ENCODE measurements at places on chromosomes 2 and 18.

DNA sequence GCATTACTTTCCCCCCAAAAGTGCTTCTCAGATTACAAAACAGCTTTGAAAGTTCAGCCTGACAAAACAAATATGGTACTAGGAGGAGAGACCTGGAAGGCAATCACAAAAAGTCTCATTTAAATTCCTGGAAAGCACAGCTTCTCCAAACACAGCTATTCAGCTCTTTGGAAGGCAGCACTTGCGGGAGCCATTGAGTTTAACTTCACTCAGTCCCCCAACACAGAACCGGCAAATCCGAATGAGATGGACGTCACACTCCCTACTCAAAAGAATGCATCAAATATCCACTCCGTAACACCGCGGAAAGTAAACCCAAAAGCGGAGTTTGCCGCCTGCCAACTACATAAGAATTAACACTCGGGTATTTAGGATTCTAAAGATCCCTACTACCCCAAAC, 638 bp downstream of the ST6GAL2 start:
- DNase-seq, result no peak

DNA sequence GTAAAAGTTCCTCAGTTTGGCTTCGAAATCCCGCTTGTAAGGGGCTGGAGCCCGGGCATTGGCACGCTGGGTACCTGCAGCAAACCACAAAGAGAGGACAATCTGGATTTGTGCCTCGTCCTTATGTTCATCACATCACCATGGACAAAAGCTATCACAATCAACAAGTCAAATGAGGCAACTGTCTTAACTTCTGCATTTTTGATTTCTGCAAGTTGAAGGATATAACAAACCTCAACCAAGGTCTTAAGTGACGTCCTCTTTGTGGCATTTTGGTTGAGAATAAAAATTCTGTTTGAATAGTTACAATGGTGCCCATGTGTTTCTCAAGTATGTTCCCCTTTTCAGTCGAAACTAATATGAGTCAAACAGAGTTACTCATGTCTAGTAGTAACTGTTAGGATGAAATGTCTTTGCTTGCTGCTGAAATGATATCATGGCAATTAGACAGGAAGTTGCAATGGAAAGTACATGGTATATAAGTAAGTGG, 70.8 kb upstream of the STK17B start:
- no peak for DNase-seq

DNA sequence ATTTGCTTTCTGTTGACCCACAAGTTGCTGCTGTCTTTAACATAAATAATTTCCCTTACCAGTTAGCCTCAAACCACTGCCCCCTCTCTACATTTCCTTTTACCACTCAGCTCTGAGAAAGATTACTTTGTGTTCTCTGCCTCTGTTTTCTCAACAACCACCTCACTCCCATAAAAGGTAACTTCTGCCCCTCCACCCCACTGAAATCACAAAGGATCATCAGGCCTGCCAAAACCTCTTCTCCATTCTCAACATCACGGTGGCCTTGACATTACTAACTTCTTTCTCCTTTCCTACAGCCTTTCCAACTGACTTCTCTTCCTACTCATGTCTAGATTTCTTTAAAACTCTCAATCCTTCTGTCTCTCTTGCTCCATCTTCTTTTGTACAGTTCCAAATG, 10.1 kb downstream of the ACADL start:
- DNase-seq, result no peak

- DNase-seq, result no peak
These were observed 79.0 kb upstream of the CTDP1 start for GRCh38 chr18:79600596-79600995.

Measured in fibroblast of pulmonary artery (primary cell).